ENCODE measurements at places on chromosomes 12 and 14.

DNA sequence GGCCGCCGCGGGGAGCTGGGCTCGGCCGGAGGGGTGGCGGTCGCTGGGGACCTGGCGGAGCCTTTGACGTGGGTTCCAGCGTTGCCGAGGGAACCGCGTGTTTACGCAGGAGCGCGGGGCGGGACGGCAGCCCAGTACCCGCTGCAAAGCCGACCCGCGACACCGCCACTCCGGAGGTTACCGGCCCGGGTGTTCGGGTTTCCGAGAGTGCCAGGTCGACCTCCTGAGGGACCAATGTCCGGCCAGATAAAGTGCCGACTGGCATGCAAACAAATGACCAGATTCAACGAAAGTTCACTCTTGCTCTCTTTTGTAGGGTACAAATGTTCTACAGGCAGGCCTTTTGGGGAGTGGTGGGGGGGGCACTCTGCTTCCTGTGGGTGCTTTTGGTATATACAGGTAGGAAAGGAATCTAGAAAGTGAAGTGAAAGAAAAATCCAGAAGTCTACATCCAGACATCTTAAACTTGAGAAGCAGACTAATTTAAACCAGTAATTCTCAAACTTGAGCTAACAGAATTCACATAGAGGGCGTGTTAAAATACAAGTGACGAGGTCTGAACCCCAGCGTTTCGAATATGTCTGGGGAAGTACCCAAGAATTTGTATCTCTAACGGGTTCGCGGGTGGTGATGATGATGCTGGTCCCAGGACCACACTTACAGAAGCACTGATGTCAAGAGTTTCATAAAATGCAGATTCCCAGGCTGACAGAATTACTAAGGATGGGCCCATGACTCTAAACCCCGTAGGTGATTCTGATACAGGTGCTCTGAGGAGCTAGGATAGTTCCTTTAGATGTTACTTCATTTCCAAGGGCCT, at the start of gene GPR135:
Gene GPR135 (minus strand): TSS at position 65 of the 820 bp plus-strand sequence. CDS start 154 bp downstream, outside the sequence.
- no peak for DNase-seq

- no peak for DNase-seq
Measured at GRCh38 chr12:131753005-131753404, 42.1 kb downstream of the SFSWAP start.

DNA sequence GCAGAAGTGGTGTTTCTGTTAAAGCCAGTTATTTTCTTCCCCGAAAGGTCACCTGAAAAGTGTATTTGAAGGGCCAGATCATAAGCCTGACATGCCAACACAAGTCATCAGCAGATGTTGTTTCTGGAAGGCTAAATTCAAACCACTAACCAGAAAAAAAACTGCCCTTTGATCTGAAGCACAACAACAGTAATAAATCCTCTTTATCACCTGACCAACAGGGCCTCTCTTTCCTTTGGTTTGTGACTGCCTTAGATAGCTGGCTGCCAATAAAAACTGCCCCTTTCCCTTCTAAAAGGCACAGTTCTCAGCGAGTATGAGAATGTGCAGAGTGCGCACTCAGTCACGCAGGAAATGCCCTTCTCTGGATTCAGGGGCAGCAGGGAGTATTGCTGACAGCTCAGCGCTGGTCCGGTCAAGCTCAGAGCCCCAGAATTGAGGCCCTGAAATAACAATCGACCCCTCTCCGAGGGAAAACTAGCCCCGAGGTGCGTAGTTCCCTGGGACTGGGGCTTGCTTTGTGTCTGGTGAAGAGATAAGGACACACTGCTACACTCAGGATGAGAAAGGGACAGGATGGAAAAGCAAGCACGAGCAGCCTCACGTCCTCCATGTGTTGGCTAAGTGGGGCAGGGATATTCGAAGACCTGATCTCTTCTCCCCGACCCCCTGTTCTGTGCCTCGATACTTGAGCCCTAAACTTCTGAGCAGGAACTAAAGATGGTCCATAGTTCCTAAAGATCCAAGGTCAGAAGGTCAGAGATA, 184.2 kb upstream of the GZMB start:
- DNase-seq: no peak

- no peak for DNase-seq
Measured at GRCh38 chr14:89013098-89013504, 188.7 kb downstream of the TTC8 start.

GRCh38 chr12:47068539-47068938, 10.9 kb upstream of the PCED1B start:
- DNase-seq: no peak

- no peak for DNase-seq
Measured at GRCh38 chr14:76863724-76864407, 37.7 kb downstream of the LRRC74A start.

DNA sequence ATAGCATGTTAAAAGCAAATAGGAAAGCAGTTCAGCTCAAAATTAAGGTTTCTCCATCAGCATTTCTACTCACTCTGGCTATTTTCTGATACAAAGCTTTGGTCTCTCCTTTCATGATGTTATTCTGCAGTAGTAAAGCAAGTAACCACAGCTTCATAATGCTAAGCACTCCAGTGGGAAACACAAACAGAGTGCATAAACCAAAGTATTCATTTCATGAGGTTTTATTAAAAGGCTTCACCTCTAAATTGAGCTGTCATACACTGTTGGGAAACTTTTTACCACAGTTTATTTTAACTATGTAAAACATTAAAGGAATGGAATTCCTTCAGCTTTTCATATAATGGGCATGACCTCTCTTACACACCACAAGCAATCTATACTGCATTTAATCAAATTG, 157.9 kb upstream of the LMO3 start:
- no peak for DNase-seq

DNA sequence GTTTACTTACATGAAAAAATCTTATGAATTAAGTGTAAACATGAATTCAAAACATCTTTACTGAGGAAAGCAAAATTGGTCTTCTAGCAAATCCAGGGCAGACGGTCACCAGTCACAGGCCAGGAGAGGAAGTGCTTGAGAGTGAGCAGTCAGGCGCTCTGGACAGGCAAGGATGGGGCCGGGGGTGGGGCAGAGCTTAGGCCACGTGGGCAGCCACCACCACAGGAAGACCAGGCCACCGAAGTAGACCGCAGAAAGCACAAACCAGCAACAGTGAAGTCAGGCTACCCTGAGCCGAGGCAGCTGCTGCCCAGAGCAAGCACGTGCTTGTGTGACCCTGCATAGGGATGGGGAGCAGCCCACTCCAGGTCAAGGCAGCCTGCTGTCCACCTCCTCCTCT, 33.5 kb downstream of the SLC6A12 start:
- no peak for DNase-seq

DNA sequence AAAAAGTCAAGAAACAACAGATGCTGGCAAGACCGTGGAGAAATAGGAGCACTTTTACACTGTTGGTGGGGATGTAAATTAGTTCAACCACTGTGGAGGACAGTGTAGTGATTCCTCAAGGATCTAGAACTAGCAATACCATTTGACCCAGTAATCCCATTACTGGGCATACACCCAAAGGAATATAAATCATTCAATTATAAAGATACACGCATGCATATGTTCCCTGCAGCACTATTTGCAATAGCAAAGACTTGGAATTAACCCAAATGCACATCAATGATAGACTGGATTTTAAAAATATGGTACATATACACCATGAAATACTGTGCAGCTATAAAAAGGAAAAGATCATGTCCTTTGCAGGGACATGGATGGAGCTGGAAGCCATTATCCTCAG, 18.0 kb upstream of the CATSPERB start:
- no peak for DNase-seq

DNA sequence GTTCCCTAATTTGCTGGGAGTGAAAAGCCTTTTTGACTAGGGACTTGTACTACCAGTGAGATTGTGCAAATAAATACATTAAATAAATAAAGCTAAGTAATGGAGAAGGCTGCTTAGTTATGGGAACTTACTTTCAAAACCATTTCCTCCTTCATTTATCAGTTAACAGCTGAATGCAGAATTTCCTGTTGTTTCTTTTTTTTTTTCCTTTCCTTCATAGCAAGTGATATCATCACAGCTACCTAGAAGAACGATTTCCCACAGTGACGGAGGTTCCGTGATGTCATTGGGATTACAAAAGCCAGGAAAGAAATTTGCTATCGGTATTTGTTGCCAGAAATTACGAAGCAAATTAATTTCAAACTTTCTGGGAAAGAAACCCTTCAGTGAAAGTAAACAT, 42.1 kb upstream of the SOCS2 start:
- no peak for DNase-seq

DNA sequence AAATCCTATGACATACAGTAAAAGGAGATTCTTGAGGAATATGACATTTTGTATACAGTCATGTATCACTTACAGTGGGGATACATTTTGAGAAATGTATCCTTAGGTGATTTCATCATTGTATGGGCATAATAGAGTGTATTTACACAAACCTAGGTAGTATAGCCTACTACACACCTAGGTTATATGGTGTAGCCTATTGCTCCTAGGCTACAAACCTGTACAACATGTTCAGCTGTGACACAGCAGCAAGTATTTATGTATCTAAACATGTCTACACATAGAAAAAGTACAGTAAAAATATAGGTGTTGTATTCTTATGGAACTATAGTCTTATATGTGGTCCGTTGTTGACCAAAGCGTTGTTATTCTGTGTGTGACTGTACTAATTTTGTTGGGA, 178.8 kb downstream of the FOXA1 start:
- no peak for DNase-seq

GRCh38 chr12:47574252-47575021, 131.4 kb downstream of the RPAP3 start:
- no peak for DNase-seq

DNA sequence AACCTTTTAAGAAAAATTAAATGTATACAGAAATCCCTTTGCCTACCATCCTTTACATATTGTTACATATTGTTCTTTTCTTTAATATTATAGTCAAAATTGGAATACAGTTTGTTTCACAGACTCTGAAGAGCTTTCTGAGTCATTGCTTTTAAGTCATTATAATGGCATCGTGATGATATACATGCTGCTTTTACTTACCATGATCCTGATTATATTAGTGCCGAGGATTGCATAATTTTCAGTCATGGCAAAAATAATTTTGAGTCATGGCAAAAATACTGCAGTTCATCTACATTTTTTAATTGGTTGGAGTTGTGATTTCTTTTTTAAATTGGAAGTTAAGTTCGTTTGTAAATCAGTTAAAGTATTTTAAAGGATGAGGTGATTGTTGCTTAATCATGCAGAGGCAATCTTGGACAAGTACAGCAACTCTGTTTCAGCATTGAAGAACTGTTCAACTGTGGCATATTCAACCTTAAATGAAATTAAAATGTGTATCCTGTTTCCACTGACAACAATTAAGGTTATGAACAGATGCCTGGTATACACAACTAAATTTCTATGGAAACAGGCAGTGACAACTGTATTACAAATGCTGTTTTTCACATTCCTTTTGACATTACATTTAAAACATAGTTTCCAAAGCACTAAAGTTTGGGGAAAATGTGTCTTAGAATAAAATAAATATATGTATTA, 142.3 kb downstream of the PCNX1 start:
- no peak for DNase-seq

- no peak for DNase-seq
Measured at GRCh38 chr12:100058482-100059029, 73.8 kb upstream of the ANKS1B start.

DNA sequence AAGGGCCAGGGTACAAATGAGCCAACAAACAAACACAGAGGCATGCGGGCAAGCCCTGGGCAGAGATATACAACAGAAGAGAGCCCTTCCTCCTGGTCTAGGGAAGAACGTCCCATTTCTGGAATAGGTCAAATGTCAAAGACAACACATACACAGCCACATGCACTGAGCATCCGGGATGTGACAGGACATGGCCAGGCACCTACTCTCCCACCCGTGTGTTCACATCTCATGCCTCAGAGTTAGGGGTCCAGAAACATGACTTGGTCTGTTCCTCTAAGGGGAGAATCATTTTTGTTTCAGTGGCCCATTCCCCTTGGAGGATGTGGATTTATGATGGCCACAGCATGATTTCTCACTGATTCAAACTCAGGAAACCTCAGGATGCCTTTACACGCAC, 801 bp upstream of the ASB2 start:
- no peak for DNase-seq

- no peak for DNase-seq
Measured at GRCh38 chr12:6647083-6647604, at the start of gene ACRBP. Gene ACRBP, minus strand, starts transcription at chr12:6647432. Its CDS starts 66 bp downstream, at chr12:6647366.

Measured in stimulated activated CD4-positive, alpha-beta T cell treated with anti-CD3 and anti-CD28 coated beads, Interleukin-12 subunit alpha, Interleukin-12 subunit beta, amount 100 ng/mL, for 48 hours (primary cell).